Activated T-helper 1 cell treated with Interleukin-2 at 50 U/mL for 16 hours (primary cell): ENCODE measurements at places on chromosomes 5 and 9.

DNA sequence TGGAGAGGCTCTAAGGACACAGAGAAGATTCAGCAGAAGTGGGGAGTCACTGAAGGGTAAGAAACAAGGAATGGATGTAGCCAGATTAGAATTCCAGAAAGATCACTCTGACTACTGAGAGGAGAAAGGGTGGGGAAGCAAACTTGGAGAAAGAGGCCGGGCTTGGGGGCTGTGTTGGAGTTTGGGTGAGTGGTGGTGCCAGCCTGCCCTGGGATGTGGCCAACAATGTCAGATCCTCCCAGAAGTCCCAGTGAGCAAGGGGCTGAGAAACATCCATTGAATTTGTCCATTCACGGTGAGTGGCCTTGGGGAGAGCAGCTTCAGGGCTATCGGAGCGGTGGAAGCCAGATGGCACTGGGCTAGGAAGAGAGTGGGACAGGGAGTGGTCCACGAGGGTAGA lies 60.4 kb downstream of the COL15A1 start:
- no peak for DNase-seq

DNA sequence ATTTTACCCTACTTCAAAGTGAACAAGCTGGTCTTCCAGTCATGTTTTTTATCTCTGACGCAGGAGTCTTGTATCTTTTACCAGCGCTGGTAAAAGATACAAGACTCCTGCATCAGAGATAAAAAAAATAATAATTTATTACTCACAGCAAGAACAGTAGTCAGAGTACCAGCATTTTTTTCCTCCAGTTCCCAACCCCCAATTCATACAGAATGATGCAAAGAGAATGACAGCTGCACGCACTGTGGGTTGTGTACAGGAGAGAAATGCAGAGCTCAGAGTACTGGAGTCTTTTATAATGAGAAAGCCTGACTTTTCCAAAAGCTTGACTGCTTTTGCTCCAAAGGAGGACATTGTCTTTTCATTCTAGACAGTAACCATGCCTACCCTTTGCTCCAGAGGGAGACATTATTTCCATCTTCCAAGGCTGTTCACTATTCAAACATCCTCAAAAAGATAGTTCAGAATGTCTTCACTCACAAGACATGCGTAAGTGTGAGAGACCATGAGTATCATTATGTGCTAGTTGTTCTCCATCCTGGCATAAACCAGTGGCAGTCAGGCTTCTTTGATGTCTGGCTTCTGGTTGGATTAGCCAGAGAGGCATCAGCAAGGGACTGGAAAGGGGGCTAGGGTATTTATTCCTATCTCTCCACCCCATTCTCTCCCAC lies 14.3 kb upstream of the RANBP6 start:
- DNase-seq: no peak

DNA sequence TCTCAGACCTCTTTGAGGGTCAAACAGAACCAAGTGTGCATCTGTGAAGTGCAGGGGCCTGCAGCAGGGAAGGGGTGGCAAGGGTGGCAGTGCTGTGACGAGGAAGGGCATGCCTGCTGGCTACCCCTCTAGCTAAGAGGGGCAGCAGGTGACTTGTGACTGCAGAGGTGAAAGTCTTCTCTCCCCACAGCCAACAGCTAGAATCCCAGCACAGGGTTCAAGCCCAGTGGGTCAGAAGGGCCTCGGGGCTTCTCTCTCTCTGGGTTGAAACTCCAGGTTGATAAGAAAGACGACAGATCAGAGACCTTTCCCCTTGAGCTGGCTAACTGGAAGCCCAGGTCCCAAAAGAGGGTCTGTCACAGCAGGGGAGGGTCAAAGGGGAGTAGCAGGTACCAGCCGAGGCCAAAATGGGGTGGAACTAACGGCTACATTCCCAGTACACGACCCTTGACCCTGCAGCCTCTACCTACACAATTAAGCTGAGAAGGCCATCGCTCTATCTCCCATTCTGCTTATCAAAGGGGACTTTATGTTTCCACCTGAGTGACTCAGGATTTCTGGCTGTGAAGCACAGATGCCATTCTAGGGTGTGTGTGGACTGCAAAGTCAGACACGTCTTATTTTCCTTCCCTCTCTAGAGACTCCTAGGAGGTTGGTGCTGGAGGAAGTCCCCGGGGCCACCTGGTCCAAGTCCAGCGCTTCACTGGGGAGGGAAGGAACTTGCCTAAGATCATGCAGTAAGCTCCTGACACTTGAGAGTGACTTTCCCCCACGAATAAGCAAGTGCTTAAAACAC lies 14.6 kb downstream of the ANKS6 start:
- DNase-seq: no peak

DNA sequence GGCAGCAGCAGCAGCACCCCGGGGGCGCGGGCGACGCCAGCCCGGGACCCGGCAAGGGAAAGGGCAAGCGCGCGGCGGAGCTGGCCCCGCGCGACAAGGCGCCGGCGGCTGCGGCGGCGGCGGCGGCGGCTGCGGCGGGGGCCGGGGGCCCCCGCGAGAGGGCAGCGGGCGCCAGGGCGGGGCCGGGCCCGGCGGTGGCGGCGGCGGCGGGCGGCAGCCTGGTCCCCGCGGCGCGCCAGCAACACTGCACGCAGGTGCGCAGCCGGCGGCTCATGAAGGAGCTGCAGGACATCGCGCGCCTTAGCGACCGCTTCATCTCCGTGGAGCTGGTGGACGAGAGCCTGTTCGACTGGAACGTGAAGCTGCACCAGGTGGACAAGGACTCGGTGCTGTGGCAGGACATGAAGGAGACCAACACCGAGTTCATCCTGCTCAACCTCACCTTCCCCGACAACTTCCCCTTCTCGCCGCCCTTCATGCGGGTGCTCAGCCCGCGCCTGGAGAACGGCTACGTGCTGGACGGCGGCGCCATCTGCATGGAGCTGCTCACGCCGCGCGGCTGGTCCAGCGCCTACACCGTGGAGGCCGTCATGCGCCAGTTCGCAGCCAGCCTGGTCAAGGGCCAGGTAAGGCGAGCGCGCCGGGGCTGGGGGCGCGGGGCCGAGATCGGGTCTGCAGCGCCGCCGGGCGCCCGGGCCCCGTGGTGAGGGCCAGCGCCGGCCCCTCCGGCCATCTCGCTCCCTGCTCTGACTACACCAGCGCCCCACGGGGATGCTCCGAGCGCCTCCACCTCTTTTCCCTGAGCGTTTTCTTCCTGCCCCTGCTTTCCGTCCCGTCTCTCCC lies at the start of gene UBE2QL1:
TSS of gene UBE2QL1 (plus strand) at position 238 of the 843 bp plus-strand sequence. CDS start at position 273, 35 bp downstream.
- no peak for DNase-seq

- no peak for DNase-seq
Observed at GRCh38 chr5:139402561-139403158, 1.2 kb downstream of the SPATA24 start.

DNA sequence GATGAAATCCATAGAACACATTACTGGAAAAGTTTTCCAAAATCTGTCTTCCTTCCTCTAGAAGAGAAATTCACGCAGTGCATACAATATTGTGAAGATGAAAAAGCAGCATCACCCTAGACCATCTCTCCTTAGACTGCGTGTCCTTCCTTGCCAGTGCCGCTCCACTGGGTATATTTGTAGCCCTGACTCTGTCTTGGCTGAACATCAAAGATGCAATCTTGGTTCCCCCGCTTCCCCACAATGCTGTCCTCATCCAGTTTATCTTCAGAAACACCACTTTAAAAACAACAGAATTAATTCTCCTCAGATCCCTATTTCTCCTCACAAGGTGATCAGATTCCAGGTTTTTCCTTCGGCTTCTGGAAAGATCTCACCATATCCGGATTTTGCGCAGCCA lies 53.9 kb downstream of the ROR2 start:
- DNase-seq: no peak

- no peak for DNase-seq
Observed at GRCh38 chr5:140282266-140282665, 20.6 kb downstream of the PFDN1 start.

DNA sequence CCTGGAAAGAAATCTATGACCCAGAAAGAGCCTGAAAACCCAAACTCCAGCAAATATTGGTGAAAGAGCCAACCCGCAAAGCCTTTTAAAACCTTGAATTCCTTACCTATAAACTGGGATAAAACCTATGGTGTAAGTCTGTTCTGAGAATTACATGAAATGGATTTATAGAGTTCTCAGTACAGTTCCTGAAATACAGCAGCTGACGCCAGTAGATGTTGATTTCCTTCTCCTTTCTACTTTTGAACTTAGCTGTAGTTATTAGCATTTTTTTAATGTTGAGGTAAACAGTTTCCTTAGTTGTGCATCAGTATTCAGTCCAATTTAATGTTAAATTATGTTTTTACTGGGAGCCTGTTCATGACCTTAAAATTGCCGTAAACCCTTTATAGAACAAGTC lies 3.7 kb downstream of the SPIN1 start:
- no peak for DNase-seq
